ENCODE measurements at places on chromosomes 11 and 22.

- no peak for DNase-seq
Measured at GRCh38 chr22:28935713-28936112, 52.3 kb downstream of the ZNRF3 start.

DNA sequence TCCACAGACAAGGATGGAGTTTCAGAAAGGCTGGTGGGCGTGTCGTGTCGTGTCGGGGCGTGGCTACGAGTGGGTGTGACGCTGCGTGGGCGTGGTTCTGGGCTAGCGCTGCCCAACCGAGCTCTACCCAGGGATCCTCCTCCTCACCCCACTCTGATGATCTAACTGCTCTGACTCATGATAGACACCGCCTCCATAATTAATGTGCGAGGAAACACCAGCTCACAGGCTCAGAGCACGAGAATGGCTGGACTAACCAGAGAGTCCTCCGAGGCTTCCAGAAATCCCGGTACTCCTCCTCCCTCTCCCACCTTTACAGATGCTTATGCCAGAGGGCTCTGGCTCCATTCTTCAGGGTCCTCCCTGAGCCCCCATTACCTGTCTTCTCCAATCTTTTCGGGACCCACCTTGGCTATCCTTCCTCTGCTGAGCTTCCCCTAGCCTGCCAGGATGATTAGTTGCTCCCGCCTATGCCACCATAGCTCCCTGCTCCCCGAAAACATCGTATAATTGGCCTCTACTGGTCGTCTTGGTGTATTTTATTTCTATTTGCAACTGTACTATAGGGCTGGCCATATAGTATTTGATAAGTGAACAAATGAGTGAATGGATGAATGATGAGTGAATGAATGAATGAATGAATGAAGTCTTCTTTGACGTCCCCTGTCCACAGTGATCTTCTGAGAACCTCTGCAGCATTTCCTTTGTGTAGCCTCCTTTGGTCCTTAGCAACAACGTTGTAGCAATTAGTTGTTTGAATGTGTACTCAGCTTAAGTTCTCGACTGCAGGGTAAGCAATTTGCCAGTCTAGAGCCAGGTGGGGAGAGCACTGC is 21.7 kb downstream of the TMPRSS13 start:
- peak; percentile 63 for DNase-seq

DNA sequence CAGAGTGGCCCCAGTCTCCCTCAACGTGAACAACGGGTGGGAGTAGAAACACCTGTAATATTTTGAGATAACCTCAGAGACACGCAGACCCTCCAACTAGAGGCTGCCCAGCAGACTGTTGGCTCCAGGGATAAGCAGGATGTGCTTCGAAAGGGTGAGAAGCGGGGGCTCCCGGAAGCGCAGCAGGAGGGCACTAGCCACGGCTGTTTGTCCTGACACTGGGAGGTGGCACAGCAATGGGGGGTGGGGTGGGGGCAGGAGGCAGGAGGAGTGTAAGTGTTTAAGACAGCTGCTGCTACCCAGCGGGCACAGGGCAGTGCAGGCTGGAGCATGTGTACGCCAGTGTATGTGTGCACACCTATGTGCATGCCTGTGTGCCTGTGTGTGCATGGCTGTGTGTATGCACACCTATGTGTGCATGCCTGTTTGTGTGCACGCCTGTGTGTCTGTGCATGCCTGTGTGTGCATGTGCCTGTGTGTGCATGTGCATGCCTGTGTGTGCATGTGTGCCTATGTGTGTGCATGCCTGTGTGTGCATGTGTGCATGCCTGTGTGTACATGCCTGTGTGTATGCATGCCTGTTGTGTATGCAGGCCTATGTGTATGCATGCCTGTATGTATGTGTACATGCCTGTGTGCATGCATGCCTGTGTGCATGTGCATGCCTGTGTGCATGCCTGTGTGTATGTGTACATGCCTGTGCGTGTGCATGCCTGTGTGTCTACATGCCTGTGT is 154.7 kb downstream of the SHANK2 start:
- DNase-seq = no peak

DNA sequence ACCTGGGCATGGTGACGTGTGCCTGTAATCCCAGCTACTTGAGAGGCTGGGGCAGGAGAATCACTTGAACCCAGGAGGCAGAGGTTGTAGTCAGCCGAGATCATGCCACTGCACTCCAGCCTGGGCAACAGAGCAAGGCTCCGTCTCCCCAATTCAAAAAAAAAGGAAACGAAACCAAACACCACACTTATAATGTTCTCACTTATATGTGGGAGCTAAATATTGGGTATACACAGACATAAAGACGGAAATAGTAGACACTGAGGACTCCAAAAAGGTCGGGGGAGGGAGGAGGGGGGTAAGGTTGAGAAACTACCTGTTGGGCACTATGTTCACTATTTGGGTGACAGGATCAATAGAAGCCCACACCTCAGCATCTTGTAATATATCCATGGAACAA is 94.3 kb downstream of the GAB2 start:
- no peak for DNase-seq

- no peak for DNase-seq
Measured at GRCh38 chr11:113104691-113105251, 143.6 kb downstream of the NCAM1 start.

DNA sequence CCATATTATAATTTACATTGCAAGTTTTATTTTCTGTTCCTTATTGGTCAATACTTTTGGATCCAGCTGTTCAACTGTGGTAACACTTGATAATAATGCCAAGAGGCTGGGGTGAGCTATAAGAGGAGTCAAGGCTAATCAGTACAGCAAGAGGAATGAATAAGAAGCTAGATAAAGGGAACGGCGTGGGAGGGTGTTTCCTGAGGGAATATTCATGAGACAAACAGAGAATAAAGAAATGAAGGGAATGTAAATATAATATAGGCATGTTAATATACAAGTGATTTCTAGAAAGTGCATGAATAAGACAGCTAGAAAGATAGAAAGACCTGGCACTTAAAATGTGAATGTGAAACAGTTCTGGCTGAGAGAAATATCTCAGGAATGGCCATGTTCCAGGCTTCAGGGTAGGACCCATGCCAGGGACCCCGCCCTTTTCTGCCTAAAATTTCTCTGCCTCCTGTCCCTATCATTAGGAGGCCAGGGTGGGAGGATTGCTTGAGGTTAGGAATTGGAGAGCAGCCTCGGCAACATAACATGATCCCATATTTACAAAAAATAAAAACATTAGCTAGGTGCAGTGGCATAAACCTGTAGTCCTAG is 3.9 kb downstream of the OR51B4 start:
- DNase-seq = no peak

GRCh38 chr22:37985751-37986281 is 1.5 kb upstream of the SOX10 start:
- no peak for DNase-seq

GRCh38 chr22:50476868-50477267 is 2.0 kb upstream of the SBF1 start:
- no peak for DNase-seq

GRCh38 chr11:87421422-87421821 is 383.7 kb downstream of the TMEM135 start:
- DNase-seq = no peak

DNA sequence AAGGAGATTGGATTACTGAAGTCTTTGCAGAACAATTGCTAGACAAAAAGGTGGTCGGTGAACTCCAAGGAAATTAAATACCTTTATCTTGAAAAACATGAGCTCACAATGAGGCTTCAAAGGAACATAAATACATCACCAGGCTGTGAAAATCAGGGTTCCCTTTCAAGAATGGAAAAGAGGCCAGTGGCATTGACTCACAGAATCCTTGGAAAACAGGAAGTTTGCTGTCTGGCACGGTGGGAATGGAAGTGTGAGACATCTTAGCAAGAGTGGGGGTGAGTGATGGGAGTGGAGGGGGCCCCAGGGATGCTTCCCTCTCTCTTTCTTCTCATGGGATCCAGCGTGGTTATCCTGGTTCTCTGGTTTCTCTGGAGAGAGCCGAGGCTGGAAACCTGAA is 48.9 kb upstream of the TBCEL start:
- no peak for DNase-seq

DNA sequence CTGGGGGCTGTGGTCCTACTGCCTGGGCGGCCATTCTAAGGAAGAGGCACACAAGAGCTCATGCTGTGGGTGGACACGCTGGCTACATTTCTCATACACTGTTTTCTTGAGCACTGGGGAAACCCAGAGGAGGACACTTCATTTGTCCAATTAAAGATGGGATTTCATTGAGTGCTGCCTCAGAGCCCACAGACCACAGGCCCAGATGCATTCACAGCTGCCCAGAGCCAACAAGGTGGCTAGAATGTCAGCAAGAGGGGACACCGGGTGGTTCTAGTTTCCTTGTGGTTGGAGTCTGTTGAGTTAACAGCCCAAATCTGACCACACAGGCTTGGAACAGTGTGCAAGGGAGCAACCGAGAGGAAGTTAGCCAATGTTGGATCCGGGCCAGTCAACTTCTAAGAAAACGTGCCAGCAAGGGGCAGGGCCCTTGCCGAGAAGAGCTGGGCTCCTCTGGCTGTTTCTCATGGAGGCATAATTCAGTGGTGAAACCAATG is 35.0 kb upstream of the SORL1 start:
- DNase-seq = peak; percentile 32

DNA sequence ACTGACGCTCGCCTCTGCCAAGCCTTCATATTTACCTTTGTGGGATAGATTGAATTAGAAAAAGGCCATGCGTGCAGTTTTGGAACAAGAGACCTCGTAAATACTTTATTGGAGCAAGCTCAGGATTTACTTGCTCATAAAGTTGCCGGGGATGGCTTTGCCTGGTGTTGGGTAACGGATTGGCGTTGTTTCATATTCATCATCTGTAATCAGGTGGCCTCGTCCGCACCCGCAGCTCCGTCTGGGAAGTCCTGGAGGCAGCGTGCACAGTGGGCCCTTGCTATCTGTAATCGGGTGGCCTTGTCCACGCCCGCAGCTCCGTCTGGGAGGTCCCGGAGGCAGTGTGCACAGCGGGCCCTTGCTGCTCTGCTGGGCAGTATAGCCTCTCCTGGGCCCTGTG is 1209.3 kb downstream of the BRD1 start:
- DNase-seq = no peak

- no peak for DNase-seq
Measured at GRCh38 chr22:46073683-46074504, 76.4 kb upstream of the PPARA start.

DNA sequence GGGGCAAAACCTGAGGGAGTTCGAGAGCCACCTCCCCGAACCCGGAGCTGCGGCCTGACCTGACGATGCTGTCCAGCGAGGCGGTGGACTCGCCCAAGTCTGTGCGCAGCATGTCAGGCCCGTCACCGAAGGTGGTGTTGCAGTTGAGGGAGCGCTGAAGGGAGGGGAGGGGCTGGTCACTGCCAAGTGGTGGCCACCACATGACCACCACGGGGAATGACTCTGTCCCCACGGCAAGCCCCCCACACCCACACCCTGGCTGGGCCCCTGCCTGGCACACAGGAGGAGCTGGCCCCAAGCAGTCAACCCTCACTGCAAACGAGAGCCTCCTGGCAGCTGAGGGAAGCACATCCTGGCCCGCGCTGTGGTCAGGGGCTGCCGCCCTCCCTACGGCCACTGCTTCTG is 30.8 kb downstream of the TRMU start:
- DNase-seq = no peak

DNA sequence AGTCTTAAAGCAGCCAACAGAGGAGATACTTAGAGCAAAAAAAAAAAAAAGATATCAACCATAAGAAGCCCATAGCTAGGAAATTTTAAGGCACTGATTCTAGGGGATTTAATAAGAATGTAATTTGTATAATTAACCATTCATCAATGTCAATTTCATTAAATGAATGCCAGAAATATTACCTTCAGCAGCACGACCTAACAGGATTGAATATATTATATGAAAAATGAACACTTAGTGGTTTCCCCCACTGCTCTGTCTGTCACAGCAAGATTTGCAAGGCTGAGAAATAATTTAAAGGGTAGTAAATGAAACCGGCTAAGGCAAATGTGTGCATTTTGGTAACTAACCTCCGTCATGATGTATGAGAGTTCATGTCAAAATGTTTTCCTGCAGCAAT is 319.9 kb downstream of the KIRREL3 start:
- DNase-seq = no peak

DNA sequence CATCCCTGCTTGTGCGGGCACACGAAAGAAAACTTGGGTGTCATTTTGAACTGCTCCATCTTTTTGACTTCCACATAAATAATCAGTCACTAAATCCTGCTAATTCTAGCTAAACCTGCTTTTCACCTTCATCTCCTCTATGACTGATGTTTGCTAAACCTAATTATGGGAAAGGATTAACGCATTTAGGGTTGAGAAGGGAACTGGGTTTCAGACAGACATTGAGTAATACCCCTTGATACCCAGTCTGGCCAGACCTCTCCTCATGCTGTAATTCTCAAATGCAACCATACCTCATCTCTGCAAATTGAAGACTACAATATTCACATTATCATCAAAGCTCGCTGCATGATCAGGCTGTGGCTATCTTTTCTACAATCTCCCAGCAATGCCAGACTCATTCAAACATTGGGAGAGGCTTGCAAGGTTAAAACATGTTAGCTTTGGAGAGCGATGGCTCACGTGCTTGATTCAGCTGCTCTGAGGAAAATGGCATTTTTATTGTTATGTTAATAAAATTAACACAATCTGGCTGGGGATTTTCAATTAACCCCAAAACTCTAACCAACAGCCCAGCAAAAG is 2.4 kb downstream of the HPS4 start:
- DNase-seq = no peak

- no peak for DNase-seq
Measured at GRCh38 chr11:17734418-17734911, at the start of gene KCNC1. Gene KCNC1 (plus strand): TSS chr11:17734781. CDS start chr11:17736003, 1,222 bp downstream.

DNA sequence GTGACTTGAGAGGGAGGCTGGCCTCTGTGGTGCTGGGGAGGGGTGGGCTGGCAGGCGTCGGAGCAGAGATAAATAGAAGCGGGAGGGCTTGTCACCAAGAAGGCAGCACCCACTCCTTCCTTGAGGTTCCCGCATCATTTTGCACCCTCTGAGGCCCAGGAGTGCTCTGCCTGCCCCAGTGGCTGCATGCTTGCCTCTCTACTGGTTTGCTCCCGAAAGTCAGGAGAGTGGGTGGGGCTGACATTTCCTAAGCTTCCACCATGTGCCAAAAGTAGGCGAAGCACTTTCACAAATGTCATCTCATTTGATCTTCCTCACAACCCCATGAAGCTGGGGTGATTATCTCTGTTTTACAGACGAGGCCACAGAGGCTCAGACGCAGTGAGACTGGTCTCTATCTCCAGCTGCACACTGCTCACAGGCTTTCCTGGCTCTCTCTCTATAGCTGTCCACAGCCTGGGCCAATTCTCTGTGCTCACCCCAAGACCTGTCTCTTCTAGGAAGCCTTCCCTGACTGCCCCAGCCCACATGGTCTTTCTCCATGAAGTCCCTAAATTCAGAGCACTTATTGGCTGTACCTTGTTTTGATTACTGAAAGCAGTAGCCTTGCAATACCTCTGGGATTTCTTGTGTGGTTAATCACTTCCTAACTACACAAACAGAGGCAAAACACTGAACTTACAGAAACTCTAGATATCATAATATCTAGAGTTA is 2.6 kb upstream of the UCP3 start:
- DNase-seq = peak; percentile 63

GRCh38 chr11:95269036-95269819 is 38.2 kb upstream of the SESN3 start:
- DNase-seq = no peak

- no peak for DNase-seq
Measured at GRCh38 chr22:44627521-44628139, 74.4 kb upstream of the PRR5 start.

Data from activated naive CD4-positive, alpha-beta T cell treated with Interleukin-2 at 50 U/mL for 16 hours (primary cell).